Neural progenitor cell (in vitro differentiated cells): ENCODE measurements at places on chromosomes 7 and 10. TPM values are rescaled to one million over a fixed set of nuclear protein-coding genes. Genes with fewer than 3 reads are reported as not detected.

DNA sequence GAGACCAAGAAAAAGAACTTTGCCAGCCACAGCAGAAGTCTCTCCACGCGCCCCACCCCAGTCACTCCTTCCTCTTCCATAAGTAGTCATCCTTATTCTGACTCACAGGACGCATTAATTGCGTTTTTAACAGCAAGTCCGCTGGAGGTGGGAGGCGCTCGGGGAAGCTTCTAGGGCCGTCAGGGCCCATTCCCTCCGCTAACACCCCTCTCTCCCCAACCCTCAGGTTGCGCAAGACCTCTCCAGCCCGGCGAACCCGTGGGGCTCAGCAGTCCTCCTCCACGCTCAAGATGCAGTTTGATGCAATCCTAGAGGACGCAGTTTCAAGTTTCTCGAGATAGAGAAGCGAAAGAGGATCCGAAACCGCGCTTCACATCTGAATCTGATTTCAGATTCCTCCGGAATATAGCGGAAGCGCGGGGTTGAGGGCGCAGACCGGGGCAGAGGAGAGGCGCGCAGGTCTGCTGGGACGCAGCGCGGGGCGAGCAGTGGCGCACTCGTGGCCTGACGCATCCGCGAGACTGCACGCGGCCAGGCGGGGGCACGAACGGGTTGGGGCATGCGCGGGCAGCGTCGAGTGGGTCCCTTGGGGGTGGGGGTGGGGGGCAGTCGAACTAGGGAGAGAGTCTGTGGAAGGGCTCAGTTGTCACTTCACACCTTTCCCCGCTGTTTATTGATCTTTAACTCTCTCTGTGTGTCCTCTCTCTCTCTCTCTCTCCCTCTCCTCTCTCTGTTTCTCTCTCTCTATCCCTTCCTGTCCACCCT, 37.8 kb upstream of the PSAP start:
- peak; percentile 71 for DNase-seq

DNA sequence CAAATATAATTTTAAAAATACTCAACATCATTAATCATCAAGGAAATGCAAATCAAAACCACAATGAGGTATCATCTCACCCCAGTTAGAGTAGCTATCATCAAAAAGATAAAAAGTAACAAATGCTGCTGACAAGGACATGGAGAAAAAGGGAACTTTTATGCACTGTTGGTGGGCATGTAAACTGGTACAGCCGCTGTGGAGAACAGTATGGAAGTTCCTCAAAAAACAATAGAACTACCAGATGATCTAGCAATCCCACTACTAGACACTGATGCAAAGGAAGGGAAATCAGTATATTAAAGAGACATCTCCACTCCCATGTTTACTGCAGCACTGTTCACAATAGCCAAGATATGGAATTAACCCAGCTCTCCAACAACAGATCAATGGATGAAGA, 384.5 kb downstream of the PLXDC2 start:
- no peak for DNase-seq

GRCh38 chr10:24306507-24306875, 97.6 kb downstream of the KIAA1217 start:
- DNase-seq, result peak; percentile 8

GRCh38 chr7:132092106-132092505, 484.2 kb downstream of the PLXNA4 start:
- DNase-seq, result no peak

GRCh38 chr7:140235114-140235513, 58.3 kb upstream of the KDM7A start:
- DNase-seq, result no peak

DNA sequence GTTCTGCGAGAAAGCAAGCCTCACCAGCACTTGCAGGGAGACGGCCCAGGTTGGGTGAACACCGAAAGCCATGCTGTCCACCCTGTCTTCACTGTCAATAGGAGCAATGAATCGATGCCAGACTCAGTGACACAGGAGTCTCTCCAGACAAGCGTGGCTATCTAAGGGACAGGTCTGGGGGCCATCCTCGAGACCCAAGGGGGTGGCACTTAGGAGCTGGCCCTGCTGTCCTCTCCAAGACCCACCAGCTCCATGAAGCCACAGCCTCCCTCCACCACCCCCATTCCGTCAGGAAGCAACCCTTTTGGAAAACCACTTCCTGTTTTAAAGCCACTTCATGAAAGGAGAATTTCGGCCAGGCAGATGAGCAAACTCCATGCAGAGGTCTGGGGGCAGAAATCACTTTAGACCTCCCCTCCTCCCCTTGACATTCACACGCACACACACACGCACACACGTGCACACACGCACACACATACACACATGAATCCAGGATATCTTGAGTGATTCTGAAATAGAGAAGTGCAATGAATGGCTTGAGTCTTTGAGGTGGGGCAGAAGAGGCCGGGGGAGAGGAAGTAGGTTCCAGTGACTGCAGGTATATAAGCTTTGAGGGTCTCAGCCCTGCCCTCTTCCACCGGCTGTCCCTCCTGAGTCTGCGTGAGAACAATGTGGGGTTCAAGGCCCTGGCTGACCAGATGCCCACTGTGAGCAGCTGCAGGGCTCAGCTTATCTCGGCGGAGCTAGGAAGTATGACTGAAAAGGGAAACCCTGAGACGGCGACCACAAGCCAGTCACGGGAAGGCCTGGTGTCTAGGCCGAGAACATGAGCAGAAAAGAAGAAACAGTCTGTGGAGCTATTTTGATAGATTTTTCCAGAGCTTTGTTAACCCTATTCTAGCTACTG, 25.0 kb downstream of the RGS10 start:
- DNase-seq, result no peak

DNA sequence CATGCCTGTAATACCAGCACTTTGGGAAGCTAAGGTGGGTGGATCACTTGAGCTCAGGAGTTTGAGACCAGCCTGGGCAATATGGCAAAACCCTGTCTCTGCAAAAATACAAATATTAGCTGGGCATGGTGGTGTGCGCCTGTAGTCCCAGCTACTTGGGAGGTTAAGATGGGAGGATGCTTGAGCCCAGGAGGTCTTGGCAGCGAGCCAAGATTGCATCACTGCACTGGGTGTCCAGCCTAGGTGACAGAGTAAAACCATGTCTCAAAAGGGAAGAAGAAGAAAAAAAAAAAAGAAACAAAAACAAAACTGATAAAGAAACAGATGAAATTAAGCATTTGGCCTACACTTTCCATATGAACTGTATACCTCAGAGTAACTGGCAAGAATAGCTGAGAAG, 319.2 kb downstream of the PARD3 start:
- no peak for DNase-seq

DNA sequence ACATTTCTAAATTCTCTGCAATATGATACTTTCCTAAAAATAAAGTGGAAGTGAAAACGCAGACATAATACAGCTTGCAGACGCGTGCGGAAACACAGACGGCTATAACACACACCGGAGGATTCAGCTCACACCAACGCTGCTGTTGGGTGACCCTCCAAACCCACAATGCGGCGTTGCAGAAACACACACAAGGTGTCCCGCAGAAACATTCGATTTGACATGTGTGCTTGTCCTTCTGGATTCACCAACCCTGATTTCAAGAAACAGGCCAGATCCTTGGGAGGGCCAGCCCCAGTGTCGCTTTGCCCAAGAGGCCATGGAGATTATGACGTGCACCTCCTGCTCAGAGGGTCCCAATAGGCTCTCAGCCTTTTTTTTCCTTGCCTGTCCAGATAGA, 136.7 kb upstream of the TCERG1L start:
- DNase-seq, result no peak

GOLGA7B gene
- 0.09 TPM in 1 of 2 replicates, not detected in the other for total RNA-seq

GLUD1 gene
- 174 and 181 TPM in 2 replicates for total RNA-seq

IQUB gene
- total RNA-seq, result 0.58 and 0.84 TPM in 2 replicates
